ENCODE measurements at places on chromosomes 2 and 18.

GRCh38 chr2:231745303-231746038, 35.6 kb downstream of the PDE6D start:
- peak; percentile 50 for DNase-seq

DNA sequence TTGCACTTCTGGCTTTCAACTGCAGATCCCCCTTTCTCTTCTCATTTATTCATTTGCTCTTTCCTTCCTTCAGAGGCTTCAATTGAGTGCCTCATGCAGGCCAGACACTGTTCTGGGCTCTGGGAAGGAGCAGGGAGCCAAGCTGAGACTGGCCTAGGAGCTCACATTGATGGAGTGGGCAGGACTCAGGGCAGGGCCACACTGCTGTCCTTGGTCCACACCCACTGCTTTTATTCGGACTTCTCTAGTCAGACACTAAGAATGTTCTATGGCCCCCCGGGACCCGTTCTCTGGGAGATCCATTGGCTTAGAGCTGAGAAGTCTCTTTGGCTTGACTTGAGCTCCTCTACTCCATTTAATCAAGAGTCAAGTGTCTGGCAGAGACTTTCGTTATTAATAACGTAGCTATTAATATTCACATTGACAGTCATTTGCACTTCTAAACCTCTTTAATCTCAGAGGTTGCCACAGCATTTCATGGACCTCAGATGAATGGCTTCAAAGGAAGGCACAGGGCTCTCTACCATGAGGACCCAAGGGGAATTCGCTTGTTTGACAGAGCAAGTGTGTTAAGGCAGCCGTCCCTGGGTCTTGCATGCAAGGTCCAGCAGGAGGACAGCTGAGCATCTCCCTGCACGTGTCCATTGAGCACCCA, 20.1 kb downstream of the SH3RF3 start:
- no peak for DNase-seq

DNA sequence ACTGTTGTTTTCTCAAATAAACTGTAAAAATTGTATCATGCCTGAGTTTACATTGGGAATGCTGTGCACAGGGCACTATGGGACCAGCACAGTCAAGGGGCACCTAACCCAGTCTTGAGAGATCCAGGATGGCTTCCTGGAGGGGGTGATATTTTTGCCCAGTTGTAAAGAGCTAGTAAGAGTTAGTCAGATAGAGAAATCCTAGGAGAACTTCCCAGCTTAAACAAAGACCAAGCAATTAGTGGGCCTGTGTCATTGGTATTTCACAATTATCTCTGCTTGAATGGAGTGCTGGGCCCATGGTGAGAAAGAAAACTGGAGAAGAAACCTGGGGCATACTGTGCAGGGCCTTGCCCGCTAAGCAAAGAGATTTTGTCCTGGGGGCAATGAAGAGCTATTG, 12.2 kb downstream of the XDH start:
- no peak for DNase-seq

- DNase-seq, result peak; percentile 60
Observed at GRCh38 chr2:44651974-44652373, 289.5 kb upstream of the SIX3 start.

GRCh38 chr2:18910843-18911242, 321.5 kb upstream of the NT5C1B start:
- DNase-seq, result no peak

DNA sequence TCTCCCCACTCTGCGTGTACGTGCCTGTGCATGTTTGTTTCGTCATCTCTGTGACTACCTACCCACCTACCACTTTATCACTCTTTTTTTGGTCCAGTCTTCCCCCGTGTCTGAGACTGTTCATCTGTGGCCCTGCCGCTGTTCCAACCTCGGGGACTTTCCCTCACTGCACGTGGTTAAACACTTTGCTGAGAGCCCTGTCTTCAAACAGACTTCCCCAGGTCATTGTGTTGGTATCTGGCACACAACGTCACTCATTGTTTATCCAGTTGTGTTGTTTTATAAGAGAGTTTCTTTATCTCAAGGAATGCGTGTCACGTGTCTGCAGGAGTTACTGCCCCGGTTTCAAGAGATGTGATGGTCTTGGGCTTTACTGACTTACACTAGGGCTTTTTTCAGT, 262.0 kb upstream of the RASGRP3 start:
- no peak for DNase-seq

DNA sequence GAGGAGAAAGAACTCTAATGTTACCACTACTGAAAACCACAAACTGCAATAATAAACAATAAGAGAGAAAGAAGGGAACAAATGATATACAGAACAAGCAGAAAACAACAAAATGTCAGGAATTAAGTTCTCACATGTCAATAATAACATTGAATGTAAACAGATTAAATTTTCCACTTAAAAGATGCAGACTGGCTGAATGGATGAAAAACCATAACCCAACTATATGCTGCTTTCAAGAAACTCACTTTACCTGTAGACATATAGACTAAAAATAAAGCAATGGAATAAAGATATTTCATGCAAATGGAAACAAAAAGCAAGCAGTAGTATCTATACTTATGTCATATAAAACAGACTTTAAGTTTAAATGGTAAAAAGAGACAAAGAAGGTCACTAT, 50.4 kb downstream of the MRO start:
- DNase-seq, result no peak

GRCh38 chr2:152492911-152493310, 157.9 kb downstream of the FMNL2 start:
- no peak for DNase-seq

GRCh38 chr2:147224070-147224469, 620.8 kb upstream of the ACVR2A start:
- no peak for DNase-seq

GRCh38 chr2:231522418-231523180, 7.6 kb downstream of the NMUR1 start:
- no peak for DNase-seq

DNA sequence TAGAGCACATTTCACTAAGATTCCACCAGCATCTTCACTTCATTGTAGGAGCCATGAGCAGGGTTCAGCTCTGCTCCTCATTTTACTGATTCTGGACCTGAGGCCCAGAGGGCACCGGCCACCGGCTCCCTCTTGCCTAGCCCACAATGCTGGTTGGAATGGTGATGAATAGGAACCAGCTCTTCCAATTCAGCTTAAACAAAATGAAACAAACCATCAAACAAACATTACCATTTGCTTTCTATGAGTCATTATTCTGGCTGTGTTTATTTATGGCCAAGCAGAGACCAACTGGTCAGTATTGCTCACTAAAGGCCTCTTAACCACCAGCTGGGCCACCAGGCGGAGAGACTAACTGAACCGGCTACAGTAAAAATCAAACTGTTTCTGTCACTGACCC, 176.7 kb downstream of the MTX2 start:
- no peak for DNase-seq

DNA sequence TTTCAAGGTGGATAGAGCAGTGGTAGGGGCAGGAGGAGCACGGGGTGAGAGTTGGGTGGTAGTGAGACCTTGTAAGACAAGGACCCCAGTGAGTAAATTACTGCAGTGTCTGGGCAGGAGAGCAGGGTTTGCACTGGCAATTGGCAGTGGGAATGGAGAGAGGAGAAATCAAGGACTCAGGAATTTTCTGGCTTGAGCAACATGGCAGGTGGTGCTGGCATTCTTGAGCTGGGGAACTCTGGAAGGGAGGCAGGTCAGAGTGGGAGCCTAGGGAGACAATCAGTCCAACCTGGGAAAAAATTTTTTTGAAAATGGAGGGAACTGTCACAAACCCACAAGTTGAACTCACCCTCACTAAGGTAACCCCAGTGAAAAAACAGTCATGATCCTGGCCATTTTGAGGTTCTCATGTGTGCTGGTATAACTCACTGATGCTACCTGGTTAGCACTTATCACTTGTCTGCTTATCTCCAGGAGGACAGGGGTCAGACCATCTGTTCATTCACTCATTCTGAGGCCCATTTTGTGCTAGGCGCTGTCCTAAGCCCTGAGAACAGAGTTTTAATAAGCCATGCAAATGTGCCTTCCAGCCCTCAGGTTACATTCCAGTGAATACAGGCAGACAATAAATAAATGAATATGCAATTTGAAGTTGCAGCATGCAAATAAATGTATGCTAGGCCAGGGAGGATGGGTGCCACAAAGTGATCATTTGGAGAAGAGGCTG, 92.2 kb upstream of the SEC11C start:
- DNase-seq, result peak; percentile 44

DNA sequence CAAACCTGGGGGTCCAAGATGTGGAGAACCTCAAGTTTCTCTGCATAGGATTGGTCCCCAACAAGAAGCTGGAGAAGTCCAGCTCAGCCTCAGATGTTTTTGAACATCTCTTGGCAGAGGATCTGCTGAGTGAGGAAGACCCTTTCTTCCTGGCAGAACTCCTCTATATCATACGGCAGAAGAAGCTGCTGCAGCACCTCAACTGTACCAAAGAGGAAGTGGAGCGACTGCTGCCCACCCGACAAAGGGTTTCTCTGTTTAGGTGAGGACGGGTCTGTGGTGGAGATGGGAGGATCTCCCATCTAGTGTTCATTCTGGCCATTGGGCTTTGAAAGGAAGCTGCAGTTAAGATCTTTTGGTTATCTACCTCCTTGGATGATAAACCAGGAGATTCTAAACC, 2.9 kb downstream of the CASP10 start:
- DNase-seq, result no peak

DNA sequence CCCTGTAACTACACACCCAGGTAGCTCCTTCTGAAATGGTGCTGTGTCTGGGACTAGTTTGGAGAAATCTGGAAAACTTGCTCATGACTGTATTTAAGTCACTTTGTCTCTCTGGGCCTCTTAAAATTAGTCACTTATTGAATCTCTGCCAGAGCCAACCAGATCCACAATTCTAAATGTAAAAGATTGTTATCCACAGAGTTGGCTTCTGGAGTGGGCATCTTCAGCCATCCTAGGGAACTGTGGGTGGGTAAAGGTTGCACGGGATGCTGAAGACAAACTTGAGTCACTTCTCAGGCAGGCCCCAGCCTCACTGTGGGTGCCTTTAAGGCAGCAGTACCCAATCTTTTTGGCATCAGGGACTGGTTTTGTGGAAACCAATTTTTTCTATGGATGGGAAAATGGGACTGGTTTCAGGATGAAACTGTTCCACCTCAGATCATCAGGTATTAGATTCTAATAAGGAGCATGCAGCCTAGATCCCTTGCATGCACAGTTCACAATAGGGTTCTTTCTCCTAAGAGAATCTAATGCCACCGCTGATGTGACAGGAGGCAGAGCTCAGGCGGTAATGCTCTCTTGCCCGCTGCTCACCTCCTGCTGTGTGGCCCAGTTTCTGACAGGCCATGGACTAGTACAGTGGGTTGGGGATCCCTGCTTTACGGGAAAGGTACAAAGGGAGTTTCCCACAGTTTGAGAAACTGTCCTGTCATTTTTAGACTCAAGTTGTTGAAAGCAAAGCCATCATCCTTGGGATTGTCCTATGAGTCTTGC, 98.3 kb upstream of the SPRED2 start:
- no peak for DNase-seq

DNA sequence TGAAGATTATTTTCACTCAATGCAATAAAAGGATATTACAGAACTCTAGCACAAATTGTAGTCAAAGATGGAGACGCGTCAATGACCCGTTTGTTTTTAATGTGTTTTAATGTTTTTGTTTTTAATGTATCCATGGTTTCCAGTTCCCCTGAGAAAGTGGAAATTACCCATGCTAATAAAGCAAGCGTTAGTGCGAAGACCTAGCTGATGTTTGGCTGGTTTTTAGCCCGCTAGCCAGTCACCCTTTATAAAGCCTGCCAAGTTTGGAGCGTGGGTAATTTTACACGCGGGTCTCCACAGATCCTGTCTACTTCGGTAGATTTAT, 430 bp upstream of the CHMP1B start:
- DNase-seq, result no peak

DNA sequence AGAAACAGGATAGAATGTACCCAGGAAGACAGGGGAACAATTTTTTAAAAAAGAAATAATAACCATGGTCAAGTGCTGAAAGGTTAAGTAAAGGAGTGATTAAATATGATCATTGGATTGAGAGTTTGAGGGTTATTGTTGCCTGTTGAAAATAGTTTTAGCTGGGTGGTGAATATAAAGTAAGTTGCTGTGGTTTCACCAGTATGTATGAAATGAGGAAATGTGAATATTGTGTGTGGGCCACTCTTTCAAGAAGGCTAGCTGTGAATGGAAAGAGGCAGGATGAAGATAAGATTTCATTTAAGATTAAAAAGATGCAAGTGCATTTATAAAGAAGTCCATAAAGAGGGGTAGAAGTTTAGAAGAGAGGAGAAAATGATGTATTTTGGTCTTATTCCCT, 53.8 kb downstream of the GULP1 start:
- no peak for DNase-seq

DNA sequence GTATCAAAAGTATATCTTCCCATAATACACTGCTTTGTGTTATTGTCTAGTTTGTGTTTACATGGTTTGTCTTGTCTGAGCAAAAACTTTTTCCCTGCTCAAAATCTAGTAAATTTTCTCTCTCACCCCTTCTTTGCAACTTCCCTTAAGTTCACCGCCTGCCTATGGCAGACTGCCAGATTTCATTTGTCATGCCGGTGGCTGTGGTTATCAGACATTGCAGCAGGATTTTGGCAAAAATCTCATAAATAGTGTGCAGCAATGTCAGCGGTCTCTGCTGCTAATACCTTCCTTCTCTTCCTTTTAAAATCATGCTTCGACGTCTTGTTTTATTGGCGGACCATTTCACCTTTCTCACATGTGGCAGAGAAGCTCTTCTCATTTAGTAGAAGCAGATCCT, 45.6 kb upstream of the TMEM178A start:
- DNase-seq, result peak; percentile 64

- no peak for DNase-seq
Observed at GRCh38 chr2:180029575-180029974, 22.5 kb upstream of the CWC22 start.

DNA sequence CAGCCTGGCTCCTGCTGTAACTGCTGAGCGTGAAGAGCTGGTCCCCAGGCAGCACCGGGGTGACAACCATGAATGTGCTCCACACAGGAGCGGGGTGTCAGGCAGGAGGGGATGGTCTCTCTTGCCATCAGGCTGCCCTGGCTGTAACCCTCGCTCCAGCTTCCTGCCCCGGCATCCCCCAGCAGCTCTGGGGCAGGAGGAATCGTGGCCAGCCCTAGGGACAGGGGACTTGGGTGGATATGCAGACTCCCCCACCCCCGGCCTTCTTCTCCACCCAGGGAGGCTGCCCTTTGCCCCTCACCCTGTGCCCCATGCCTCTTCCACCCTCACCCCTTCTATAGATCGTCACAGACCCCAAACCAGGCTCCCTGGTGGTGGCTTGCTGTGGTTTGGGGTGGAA, 69.4 kb upstream of the SMAD7 start:
- no peak for DNase-seq

DNA sequence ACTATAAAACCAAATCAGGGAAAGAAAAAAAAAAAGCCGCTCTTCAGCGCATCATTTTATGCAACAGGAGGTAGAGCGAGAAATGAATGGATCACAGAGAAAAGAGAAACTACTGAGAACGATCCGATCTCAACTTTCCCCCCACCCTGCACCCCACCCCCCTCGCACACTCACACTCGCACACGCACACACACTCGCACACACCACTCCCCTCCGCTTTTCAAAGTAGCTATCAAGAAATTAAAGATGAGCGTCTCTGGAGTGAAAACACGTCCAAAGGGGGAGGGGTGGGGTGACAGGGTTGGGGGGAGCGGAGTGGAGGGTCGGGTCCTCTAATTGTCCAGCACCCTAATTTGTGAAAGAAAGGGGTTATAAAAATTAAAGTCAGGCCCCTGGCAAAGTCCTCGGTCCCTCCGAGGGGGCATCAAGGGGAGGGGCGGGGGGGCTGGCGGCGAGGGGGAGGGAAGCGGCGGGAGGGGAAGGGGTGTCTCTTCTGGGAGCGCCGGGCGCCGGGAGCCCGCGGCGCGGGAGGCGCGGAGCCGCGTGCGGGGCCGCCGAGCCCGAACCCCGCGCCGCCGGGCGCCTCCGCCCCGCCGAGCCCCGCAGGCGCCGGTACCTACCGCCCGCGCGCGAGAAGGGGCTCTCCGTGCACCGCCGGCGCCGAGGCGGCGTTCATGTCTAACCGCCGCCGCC, 428 bp downstream of the TCF4 start:
- DNase-seq, result peak; percentile 41

Measured in HAP-1 (cell line).